CD4-positive, alpha-beta T cell treated with Interleukin-4 for 4 hours (primary cell): ENCODE measurements at places on chromosomes 16 and 17.

GRCh38 chr17:70091696-70092095 lies 16.7 kb downstream of the KCNJ16 start:
- DNase-seq, result no peak

DNA sequence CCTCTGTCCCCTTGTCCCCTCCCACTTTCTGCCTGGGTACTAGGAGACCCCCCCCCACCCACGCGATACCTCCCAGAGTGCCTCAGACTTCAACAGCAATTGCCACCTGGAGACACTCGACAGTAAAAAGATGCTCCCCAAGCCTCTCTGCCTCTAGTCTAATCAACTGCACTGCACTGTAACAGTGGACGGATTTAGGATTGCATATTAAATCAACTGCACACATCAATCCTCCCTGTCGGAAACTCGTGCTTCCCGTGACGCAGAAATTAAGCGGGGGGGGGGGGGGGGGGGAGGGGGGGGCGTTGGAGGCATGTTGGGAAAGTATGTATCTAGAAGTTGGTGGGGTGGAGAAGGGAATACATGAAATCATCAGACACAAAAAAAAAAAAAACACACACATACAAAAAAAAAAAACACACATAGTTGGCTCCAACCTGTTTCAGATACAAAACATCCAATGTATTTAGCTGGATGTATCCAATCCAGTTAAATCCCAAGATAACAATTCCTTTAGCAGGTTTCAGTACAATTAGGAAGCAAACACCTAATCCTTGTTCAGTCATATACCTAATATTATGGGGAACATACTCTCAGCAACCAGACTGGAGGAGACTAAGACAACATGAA lies 29.7 kb downstream of the FAM222B start:
- no peak for DNase-seq

GRCh38 chr17:18987230-18987610 lies 17.3 kb downstream of the FAM83G start:
- DNase-seq, result no peak

DNA sequence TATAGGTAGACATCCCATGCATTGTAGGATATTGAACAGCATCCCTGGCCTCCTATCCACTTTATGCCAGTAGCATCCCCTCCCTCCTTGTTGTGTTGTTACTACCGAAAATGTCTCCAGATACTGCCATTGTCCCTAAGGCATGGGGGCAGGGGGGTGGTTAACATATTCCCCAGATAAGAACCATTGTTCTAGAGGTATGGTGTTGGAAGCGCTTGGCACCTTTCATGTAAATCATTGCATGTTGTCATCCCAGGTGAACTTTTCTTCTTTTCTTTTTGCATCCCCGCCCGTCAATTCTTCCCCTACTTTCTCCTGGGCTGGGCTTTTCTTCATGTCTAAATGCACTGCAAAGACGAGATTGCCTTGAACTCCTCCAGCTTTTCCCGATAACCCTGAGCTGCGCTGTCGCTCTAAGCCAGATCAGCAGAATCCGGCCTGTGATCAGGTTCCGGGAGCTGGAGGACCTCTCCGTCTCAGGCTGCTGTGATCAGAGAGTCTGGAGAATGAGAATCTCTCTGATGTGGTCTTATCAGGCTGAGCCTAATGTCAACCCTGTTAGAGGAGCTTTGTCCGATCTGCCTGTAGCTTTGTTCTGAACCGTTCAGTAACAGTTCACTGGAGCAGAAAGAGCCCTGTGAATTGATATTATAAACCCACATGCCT lies 76.2 kb downstream of the RBFOX1 start:
- DNase-seq, result no peak

- no peak for DNase-seq
Measured at GRCh38 chr16:50591800-50592771, 43.9 kb downstream of the NKD1 start.

DNA sequence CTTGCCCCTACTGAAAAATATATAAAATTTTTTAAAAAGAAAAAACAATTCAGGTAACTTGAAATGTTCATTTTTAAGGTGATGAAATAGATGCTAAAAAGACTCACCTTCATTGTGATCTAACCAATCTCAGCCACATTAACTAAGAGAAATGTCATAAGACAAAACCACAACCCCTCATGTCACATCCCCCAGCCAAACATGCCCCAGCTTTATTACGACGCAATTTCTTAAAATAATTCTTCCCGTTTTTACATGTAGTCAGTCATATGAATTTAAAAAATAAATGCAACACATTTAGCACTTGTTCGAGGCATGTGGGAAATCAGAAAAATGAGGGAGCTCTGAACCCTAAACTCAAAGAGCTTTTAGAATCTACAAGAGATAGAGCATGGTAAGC lies 9.5 kb downstream of the AMFR start:
- no peak for DNase-seq

GRCh38 chr17:64786337-64786736 lies 124.2 kb upstream of the SMURF2 start:
- no peak for DNase-seq

- DNase-seq, result no peak
Measured at GRCh38 chr16:21523411-21524067, 75.8 kb upstream of the METTL9 start.

- no peak for DNase-seq
Measured at GRCh38 chr16:57115168-57115513, 22.8 kb downstream of the CPNE2 start.

GRCh38 chr16:78686601-78687000 lies 587.1 kb downstream of the WWOX start:
- no peak for DNase-seq

DNA sequence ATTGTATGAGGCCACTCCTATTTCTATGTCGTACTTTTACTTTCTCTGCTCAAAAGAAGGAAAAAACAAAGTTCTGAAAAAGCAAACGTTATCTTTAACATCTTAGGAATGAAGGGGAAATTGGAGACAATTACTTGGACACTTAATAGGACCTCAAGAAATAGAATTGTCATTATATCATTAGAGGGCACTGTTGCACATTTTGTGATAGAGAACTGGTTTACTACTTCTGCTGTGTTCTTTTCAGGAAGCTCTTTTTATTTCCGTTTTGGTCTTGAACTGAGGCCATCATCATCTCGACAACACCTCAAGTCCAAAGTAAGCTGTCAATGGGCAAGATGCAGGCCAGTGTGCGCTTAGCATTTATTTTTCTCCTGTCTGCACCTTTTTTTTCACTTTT lies 14.6 kb downstream of the COG4 start:
- DNase-seq, result peak; percentile 60

DNA sequence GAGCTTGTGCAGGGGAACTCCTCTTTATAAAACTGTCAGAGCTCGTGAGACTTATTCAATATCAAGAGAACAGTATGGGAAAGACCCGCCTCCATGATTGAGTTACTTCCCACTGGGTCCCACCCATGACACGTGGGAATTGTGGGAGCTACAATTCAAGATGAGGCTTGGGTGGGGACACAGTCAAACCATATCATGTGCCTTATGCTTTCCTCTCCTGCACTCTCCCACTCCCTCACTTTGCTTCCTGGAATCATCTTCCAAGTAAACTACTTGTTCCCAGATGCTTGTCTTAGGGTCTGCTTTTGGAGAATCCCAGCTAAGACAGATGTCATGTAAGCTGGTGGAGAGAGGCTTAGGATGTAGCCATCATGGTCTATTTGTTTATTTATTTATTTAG lies 271.2 kb downstream of the HAPSTR1 start:
- DNase-seq, result no peak

DNA sequence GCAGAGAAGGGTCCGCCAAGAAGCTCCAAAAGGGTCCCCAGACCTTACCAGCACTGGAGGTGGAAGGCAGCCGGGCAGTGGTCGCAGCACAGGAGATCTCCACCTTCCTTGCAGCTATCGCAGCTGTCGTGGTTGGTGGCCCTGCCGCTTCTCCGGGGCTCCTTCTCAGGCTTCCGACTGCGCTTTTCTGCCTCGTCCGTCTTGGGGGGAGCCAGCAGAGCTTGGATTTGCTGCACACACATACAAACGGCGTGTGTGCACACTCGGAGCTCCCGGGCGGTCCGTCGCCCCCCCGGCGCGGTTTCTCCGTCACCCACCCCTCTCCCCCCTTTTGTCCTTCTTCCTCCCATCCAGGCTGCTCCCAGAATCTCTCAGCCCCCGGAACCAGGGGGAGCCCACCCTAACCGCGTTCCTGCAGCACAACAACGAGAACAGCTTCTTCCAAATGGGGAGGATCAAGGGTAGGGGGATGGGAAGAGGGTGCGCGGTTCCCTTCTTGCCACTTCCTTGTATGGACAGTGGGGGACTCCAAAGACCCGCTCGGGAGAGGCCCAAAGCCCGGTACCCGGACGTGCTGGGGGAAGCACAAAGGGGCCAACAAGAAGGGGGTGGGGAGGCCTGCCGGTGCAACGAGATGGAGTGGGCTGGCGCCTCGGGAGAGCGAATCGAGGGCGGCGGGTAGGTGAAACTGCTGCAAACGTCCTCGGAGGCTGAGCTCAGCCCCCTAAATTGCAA lies 1.1 kb downstream of the PHF12 start:
- DNase-seq, result peak; percentile 53

DNA sequence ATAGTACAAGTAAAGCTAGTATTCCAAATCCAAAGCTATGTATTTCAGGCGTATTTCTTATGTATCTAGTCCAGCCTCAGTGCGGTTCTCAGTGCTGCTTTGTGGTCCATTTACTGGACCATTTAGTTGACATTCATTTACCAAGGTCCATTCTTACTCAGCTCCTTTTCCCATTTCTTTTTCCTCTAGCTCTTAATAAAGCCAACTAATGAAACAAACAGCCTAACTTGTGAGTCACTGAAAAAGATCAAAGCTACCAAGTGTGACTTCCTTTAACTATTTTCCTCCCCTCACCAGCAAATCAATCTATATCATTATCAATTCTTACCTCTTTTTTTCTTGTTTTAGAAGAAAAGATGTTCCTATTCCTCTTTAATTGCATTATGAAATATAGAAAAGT lies 64.0 kb downstream of the CYB561 start:
- DNase-seq, result no peak

- no peak for DNase-seq
Measured at GRCh38 chr17:76405967-76406647, 21.7 kb downstream of the SPHK1 start.
